ENCODE measurements at places on chromosomes 12 and 14. TPM values are rescaled to one million over a fixed set of nuclear protein-coding genes. Genes with fewer than 3 reads are reported as not detected.

- DNase-seq: no peak
These were observed 113.1 kb downstream of the TMTC3 start for GRCh38 chr12:88255224-88255623.

DNA sequence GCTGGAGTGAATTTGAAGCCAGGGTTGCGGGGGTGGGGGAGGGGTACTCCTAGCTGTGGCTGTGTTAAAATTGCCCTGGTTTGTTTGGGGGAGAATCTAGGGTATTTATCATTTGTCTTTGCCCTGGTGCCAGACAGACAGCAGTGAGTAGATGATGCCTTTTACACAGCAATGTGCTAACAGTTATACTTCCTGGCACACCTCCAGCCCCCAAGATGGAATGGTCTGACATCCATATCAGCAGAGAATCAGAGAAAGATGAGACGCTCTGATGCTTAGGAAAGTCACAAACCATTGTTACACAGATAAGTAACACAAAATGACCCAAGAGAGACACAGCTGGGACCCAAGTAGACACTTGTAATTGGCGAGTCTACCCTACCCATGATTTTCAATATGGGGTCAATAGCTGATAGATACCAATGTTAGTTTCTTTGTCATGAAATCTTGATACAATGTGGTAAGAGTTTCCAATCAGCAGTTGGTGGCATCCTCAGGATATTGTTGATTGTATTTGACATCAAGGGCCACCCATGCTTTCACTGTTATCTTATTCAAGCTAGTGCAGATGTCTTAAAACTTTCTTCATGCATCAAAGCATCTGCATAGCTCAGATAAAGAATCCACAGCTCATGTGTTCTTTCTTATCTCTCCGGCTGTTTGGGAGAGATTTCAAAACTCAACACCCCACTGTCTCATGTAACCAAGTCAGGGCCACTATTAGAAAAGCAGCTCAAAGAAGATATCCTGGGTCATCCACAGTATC, 2.6 kb upstream of the PRKAB1 start:
- no peak for DNase-seq

DNA sequence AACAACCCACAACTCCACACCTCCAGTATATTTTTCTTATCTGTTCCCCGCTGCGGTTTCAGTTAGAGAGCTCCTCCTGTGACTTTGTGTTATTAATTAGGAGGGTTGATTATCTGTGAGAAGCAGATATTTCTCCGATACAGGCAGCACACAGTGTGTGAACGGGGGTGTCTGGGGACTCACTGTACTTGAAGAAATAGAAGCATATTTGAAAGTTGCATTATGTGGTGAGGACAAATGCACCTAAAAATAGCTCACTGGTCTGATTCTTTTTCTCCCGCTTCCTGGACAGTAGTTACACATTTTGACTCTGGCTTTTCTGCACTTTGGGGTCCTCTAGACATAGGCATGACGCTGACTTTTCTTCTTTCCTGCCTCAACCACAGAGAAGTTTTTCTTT, 277.7 kb downstream of the VRK1 start:
- DNase-seq: no peak

DNA sequence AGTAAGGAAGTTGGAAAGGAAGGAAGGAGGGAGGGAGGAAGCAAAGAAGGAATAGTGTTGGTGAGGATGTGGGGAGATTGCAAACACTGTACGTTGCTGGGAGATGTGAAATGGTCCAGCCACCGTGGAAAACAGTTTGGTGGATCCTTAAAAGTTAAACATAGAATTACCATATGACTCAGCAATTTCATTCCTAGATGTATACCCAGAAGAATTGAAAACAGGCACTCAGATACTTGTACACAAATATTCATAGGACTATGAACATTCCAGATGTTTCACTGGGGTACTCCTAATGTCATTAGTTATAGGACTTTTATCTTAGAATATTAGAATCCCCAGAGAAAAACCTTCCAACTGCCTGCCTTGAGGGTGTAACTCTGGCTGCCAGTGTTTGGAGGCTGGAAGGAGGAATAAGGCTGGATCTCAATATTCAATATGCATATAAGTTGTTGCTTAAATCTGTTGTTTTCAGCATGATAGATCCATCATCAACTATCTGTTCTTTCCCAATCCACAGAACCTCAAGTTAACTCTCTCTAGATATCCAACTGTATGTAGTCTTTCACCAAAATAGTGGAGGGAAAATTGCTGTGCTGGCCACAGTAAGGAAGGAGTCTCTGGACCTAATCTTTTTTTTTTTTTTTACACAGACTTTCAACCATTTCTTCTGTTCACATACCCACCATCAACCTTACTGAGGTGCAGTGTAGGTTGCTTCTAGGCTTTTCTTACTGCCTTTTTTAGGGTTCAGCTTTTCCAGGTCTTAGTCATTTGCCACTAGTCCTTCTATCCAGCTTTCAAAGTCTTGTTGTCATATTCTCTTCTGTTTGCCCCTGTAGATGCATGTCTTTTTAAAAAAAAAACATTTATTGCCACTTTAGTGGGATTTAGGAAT, 94.5 kb downstream of the DNAI7 start:
- no peak for DNase-seq

DNA sequence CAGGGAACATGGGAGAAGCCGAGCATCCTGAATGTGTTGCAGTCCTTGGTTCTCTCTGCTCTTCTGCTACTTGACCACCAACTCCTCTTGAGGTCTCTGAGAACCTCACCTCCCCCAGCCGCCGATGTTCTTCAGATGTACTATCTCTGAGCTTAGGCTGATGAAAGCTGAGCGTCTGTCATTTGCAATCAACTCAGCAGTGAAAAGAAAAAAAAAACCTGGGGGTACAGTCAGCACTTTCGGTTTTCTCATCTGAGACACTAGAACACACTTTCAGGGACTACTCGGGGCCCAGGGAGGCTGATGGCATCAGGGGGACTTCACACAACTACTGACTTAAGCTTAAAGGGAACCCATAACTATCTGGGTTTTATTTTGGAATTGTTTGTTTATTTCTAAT, 9.6 kb upstream of the FLVCR2 start:
- DNase-seq: no peak

- no peak for DNase-seq
These were observed 76.9 kb upstream of the ANO4 start for GRCh38 chr12:100717733-100718067.

GRCh38 chr12:10151621-10152020, 20.3 kb downstream of the OLR1 start:
- no peak for DNase-seq

- peak; percentile 5 for DNase-seq
These were observed 242.0 kb downstream of the NEDD1 start for GRCh38 chr12:97148941-97149559.

DNA sequence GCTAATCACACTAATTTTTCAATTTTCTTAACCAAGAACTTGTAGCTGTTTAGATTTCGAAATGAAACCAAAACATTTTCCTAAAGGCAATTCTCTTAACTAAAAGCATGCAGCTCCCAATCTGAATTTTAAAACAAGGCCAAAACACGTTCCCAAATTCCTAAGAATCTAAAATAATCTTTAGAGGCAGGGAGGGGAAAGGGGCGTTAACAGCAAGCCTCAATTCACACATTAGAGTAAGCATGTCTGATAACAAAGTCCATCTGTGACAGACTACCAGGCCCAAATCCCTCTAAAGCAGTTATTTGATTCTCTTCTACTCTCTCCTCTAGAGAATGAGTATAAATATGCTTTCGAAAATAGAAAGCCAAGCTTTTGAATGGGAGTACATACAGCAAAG, 754 bp downstream of the ATG14 start:
- DNase-seq: no peak

DNA sequence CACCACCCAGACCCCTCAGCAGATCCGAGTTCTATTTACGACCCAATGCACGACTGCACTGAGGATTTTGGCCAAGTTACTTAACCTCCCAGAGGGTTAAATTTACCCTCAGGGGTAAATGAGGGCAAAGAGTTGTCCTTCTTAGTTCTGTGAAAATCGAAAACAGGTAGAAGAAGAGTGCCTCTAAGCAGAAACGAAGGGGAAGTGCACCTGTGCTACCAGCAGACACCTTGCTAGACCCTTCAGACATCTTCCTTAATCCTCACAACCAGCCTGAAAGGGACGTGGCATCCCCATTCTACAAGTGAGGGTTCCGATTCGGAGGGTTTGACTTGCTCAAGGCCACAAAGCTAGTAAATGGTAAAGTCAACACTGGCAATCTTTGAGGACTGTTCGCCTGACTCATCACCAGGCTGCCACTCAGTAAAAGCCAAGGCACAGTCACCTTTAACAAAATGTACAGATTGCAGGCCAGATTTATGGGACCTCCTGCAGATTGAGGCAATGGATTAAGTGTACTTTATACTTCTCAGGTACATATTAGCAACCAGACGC, 1.6 kb downstream of the GSG1 start:
- no peak for DNase-seq

DNA sequence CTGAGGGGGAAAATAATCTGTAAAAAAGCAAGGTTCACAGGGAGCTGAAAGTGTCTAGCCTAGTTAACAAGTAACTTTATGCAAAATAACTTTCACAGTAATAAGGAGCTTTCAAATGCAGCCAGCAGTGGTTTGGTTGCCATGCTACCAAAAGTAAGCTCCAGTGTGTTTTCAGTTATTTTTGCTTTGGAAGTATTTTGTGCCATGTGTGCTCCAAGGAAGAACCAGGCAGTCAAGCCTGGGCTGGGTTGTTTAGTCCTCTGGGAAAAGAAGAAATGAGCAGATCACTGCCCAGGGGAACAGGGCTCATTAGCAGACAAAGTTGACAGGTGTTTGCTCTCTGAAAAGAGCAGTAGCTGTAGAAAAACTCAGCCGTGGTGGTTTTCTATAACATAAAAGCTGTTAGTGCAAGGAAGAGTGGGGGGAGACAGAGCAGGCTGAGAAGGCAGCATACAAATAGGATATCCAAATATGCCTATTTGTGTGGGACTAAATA, 92.8 kb upstream of the TMTC2 start:
- no peak for DNase-seq

- no peak for DNase-seq
These were observed 64.9 kb downstream of the MIPOL1 start for GRCh38 chr14:37262649-37263048.

DNA sequence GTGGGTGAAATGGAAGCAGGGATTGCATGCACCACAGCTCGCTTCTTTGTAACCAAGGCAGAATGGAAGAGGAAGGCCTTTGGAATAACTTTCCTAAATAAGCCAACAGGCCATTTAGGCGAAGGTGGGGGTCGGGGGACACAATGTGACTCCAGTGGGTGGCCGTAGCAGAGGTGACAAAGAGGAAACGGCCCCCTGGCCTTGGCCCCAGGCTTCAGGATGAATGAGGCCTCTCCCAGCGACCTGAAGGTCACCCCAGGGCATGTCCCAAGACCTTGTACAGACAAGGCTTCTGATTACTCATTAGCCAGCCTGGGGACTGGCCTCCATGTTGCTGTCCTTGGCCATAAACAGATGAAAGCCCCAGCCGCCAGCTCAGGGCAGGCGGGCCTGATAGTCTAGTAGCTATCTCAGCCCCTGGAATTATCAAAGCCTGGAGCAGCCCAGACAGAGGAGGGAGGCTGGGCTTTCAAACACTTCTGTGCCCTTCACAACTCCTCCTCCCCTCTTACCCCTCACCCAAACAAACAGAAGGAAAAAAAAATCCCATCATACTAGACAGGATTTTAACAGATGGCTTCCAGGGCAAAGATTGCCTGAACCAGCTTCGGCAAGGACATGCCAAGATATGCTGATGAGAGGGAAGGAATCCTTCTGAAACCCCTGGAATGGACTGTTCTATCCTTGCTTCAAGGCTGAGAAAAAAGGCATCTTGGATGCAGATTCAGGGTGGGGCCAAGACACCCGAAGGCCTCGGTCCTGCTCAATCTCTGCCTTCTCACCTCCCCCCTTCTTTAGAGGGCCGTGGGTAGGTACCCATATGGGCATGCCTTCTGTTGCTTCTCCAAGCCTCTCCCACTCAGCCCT, 142.3 kb upstream of the PARP11 start:
- no peak for DNase-seq

DNA sequence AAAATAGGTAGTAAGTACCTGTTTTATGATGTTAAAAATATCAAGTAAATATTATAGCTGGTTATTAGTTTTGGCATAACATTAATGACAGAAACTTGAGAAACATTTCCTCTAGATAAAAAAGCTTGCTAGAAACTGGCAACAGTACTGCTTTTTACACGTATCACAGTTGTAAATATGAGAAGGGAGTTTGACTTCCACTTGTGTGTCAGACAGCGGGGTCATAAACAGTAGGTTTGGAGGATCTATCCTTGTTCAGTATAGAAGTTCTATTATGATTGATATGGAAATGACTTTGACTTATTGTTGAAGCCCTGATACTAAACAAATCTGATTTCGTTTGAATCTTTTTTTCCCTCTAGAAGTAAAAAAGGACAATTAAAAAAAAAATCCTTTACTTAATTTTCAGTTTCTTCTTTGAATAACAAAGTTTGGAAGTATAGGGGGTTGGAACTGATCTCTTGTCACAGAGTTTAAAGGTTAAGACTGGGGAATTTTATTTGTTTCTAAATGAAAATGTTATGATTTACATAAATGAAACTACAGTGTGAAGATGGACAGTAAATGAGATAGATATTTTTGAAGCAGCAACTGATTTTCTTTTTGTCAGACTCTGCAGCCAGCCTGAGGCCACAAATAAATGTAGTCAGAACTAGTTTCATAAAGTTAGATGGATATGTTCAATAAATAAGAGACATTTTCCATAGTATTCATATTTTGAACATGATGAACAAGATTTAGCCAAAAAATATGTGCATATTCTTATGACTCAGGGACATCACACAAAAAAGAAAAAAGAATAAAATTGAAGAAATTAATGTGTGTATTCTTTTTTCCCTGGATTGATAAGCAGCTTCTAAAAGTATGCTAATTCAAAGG, 50.1 kb downstream of the WNK1 start:
- no peak for DNase-seq

DNA sequence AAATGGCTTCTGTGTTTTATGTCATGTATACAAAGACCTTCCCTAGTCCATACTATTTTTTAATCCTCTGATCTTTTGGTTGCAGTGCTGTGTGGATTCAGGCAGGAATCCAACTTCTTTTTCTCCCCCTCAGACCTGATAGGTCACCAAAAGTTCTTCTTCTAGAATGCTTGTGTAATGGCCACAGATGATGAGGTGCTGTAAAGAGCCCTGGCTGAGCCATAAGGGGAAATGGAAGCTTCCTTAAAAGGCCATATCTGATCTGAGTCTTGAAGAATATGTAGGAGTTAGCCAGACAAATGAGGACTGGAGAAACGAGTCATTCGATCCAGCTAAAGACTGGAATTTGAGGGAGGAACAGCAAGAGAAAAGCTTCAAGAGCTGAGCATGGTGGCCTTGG, 353.9 kb downstream of the PCNX1 start:
- no peak for DNase-seq

Gene RFLNA
- not detected for total RNA-seq

Gene SMIM41
- total RNA-seq: not detected

Gene KRT77
- not detected for total RNA-seq

Gene SLC39A2
- total RNA-seq: not detected

Gene PAX9
- not detected for total RNA-seq

Gene POC1B
- 12.9 TPM for total RNA-seq

Gene SLC17A8
- not detected for total RNA-seq

Gene RNASE1
- 0.78 TPM for total RNA-seq

Gene CCDC175
- total RNA-seq: not detected

Data from activated T-cell treated with anti-CD3 and anti-CD28 coated beads, Interleukin-2, amount 50 U/mL, for 4 hours (primary cell).